Spinal cord (tissue), 10 donors: ENCODE measurements at places on chromosomes 4 and X. TPM values are rescaled to one million over a fixed set of nuclear protein-coding genes. Genes with fewer than 3 reads are reported as not detected.

CCDC110 gene
- total RNA-seq = 2.0 TPM

TCEAL3 gene
- total RNA-seq = 29.8 TPM

UCP1 gene
- total RNA-seq = 0.61 TPM

RGS12 gene
- total RNA-seq = 30.8 TPM

PAK3 gene
- total RNA-seq = 30.5 TPM

NDP gene
- total RNA-seq = 6.5 TPM

F11 gene
- total RNA-seq = 0.99 TPM

PARM1 gene
- total RNA-seq = 31.2 TPM

P2RY4 gene
- total RNA-seq = 0.06 TPM

EXOC1L gene
- 0.59 TPM for total RNA-seq

GAB3 gene
- 4.4 TPM for total RNA-seq

VCX gene
- total RNA-seq = not detected

SERTM2 gene
- 5.1 TPM for total RNA-seq

ANTXR2 gene
- 39.8 TPM for total RNA-seq

CDKL2 gene
- 10.1 TPM for total RNA-seq

TMEM271 gene
- total RNA-seq = 6.7 TPM

PFKFB1 gene
- total RNA-seq = 0.20 TPM
